ENCODE measurements at places on chromosomes 5 and 9. TPM values are rescaled to one million over a fixed set of nuclear protein-coding genes. Genes with fewer than 3 reads are reported as not detected.

LURAP1L gene
- total RNA-seq: 8.7 TPM

- H3K4me1 ChIP-seq: no peaks in the 10 kb centered on the region
- no peak for DNase-seq
- H3K4me3 ChIP-seq: no peak overlapping the region
- H3K36me3 ChIP-seq: no peaks in the 10 kb centered on the region
- H3K27me3 ChIP-seq: peaks cover 13% of the 10 kb centered on the region
Observed at GRCh38 chr9:120899490-120900068, 22.6 kb upstream of the PHF19 start.

- no peaks in the 10 kb centered on the region for H3K27me3 ChIP-seq
- peak overlapping the region; percentile 91 for H3K27ac ChIP-seq
- peaks cover 13% of the 10 kb centered on the region for H3K4me1 ChIP-seq
- peak overlapping the region; percentile 98 for H3K4me3 ChIP-seq
- peak; percentile 86 for DNase-seq
Observed at GRCh38 chr9:97237951-97238889, 69.2 kb upstream of the CCDC180 start.

DNA sequence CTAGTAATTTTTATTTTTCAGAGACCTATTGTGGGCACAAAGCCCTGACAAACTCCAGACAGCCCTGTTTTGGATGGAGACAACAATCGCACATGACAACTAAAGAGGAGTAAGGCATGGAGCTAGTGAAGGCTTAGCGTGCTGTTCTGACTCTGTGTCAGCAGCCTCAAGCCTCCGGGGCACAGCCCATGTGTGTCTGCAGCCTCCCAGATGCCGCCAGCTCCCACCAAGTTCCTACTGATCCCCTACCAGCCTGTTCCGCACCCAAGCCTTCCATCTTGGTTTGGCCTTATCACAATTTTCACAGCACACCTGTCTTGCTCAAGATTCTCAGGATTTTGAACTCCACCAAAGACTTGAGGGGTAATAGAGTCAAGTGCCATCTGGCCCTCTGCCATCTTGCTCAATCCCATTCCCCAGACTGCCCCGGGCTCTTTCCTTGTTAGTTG, 70.3 kb upstream of the SH3PXD2B start:
- peak; percentile 55 for DNase-seq
- no peak overlapping the region for H3K4me3 ChIP-seq
- no peaks in the 10 kb centered on the region for H3K36me3 ChIP-seq
- H3K27ac ChIP-seq: no peak overlapping the region
- H3K27me3 ChIP-seq: peaks cover 3% of the 10 kb centered on the region
- no peaks in the 10 kb centered on the region for H3K4me1 ChIP-seq

GRCh38 chr5:36692791-36693763, 86.7 kb downstream of the SLC1A3 start:
- H3K4me1 ChIP-seq: peaks cover 31% of the 10 kb centered on the region
- no peak overlapping the region for H3K27ac ChIP-seq
- peaks cover 55% of the 10 kb centered on the region for H3K27me3 ChIP-seq
- H3K4me3 ChIP-seq: peak overlapping the region; percentile 75
- no peaks in the 10 kb centered on the region for H3K36me3 ChIP-seq

DNA sequence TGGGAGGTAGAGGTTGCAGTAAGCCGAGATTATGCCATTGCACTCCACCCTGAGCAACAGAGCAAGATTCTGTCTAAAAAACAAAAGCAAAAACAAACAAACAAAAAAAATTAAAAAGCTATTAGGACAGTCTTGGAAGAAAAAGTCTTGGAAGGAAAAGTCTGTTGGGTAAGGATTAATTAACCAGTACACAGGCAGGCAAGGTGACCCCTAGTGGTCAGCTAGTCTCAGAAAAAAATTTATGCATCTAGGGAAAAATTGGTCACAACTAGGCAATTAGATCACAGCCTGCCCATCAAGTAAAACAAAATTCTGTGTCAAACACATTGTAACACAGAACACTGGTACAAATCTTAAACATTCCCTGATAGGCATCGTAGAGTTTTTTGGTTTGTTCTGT, 6.7 kb upstream of the ANKRD18B start:
- H3K27me3 ChIP-seq: peaks cover 3% of the 10 kb centered on the region
- no peak for DNase-seq
- no peak overlapping the region for H3K4me3 ChIP-seq

- peaks cover 6% of the 10 kb centered on the region for H3K4me1 ChIP-seq
- no peak overlapping the region for H3K4me3 ChIP-seq
- no peak overlapping the region for H3K27ac ChIP-seq
- H3K27me3 ChIP-seq: no peaks in the 10 kb centered on the region
Observed at GRCh38 chr9:115525111-115526058, 407.4 kb upstream of the TNC start.

DNA sequence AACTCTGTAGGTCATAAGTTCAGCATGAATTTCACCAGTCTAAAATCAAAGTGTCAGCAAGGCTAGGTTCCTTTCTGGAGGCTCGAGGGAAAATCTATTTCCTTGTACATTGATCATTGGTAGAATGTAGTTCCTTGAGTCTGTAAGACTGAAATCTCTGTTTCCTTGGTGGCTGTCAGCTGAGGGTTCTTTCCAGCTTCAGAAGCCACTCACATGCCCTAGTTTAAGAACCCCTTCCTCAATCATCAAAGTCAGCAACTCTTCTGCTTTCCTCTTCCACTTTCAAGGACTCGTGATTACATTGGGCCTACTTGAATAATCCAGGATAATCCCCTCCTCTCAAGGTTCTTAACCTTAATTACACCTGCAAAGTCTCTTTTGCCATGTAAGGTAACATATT, 4.9 kb upstream of the SCAMP1 start:
- H3K4me3 ChIP-seq: no peak overlapping the region
- peaks cover 14% of the 10 kb centered on the region for H3K4me1 ChIP-seq
- H3K27me3 ChIP-seq: no peaks in the 10 kb centered on the region
- H3K27ac ChIP-seq: no peak overlapping the region
- DNase-seq: no peak

GRCh38 chr5:172848419-172848818, 14.4 kb downstream of the ERGIC1 start:
- H3K4me1 ChIP-seq: peaks cover 33% of the 10 kb centered on the region
- H3K27me3 ChIP-seq: no peaks in the 10 kb centered on the region
- no peak overlapping the region for H3K27ac ChIP-seq
- peaks cover 2% of the 10 kb centered on the region for H3K36me3 ChIP-seq

DNA sequence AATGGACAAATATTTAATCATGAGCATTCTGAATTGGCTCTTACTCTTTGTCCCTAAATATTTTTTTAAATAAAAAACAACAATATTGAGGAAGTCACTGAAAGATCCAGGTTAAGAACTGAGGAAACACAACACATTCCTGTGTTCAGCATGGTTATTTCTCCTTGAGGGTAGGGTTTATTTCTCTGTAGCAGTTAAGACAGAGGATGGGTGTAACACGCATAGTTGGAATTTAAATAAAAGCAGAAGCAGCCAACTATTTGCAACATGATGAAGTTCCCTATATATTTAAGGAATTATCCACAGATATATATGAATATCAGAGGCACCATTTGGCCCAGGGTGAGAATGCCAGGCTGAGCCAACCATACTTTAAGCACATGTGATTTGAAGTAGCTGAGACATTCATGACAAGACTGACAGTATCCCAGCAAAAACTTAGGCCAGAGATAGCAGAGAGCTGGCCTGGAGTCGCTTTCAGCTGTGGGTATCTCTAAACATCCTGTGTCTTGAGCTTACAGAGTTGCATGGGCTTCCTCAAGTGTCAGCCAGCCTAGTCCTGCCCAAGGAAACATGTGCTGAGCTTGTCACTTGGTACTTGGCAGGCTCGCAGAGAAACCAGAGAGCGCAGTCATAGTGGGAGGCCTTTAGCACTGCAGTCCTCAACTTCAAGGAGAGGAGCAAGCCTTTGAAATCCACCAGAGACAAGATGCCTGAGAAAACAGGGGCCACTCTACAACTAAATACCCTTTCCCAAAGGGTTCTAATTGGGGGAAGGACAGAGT, 43.6 kb downstream of the SEMA5A start:
- H3K27ac ChIP-seq: no peak overlapping the region
- peaks cover 12% of the 10 kb centered on the region for H3K4me1 ChIP-seq
- no peak overlapping the region for H3K4me3 ChIP-seq
- peaks cover 25% of the 10 kb centered on the region for H3K36me3 ChIP-seq
- DNase-seq: no peak

SCAI gene
- 12.8 TPM for total RNA-seq

DNA sequence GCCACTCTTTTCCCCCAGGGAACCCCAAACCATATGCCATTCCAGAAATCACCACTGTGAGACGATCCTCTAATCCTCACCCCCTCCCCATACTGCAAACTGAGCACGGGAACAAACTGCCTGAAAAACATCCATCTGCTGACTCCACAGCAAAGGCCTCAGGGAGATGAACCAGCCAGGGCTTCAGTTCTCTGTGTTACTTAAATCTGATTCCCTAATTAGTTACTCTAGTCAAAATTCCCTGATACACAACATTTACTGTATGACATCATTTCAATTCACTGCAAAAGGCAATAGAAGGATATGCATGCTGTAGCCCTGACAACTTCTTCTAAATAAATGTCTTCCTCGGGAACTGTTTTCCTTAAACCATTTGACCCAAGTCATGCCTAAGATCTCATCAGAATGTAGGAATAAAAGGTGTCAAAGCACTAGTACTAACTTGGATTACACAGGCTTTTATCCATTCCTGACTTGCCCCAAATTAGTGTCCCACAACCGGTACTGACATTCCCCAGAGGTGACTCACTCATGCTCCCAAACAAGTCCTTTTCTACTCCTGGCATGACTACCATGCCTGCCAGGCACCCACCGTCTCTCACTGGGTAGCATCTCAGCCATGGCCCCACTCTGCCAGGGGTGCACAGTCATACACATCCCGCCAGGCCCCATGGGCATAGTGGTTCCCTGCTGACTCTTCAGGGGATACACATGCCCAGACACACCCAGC, 35.0 kb downstream of the MTX3 start:
- no peaks in the 10 kb centered on the region for H3K27me3 ChIP-seq
- H3K36me3 ChIP-seq: no peaks in the 10 kb centered on the region
- H3K4me1 ChIP-seq: peaks cover 9% of the 10 kb centered on the region
- no peak overlapping the region for H3K4me3 ChIP-seq
- no peak for DNase-seq

GRCh38 chr5:5360941-5361520, 61.4 kb upstream of the ICE1 start:
- no peaks in the 10 kb centered on the region for H3K27me3 ChIP-seq
- peak overlapping the region; percentile 1 for H3K4me3 ChIP-seq
- H3K27ac ChIP-seq: no peak overlapping the region

- peak overlapping the region; percentile 46 for H3K27ac ChIP-seq
- no peak for DNase-seq
- peaks cover 11% of the 10 kb centered on the region for H3K27me3 ChIP-seq
- no peak overlapping the region for H3K4me3 ChIP-seq
- H3K4me1 ChIP-seq: peaks cover 28% of the 10 kb centered on the region
- H3K36me3 ChIP-seq: no peaks in the 10 kb centered on the region
Observed at GRCh38 chr9:134223091-134223490, 58.7 kb upstream of the RNU6ATAC start.

- H3K27ac ChIP-seq: no peak overlapping the region
- no peak overlapping the region for H3K4me3 ChIP-seq
- peaks cover 4% of the 10 kb centered on the region for H3K4me1 ChIP-seq
- no peak for DNase-seq
- no peaks in the 10 kb centered on the region for H3K36me3 ChIP-seq
Observed at GRCh38 chr5:53427965-53428364, 52.5 kb upstream of the FST start.

GRCh38 chr9:29241320-29241719, 1668.0 kb upstream of the C9orf72 start:
- no peak for DNase-seq
- H3K27me3 ChIP-seq: peaks cover 5% of the 10 kb centered on the region
- no peaks in the 10 kb centered on the region for H3K36me3 ChIP-seq
- no peak overlapping the region for H3K27ac ChIP-seq

RNF183 gene
- total RNA-seq: 0.77 TPM

Measured in type B pancreatic cell (in vitro differentiated cells).